Stimulated activated CD8-positive, alpha-beta memory T cell treated with anti-CD3 and anti-CD28 coated beads, Interleukin-2, amount 100 ng/mL, for 1 hour (primary cell): ENCODE measurements at places on chromosomes 6 and 20.

DNA sequence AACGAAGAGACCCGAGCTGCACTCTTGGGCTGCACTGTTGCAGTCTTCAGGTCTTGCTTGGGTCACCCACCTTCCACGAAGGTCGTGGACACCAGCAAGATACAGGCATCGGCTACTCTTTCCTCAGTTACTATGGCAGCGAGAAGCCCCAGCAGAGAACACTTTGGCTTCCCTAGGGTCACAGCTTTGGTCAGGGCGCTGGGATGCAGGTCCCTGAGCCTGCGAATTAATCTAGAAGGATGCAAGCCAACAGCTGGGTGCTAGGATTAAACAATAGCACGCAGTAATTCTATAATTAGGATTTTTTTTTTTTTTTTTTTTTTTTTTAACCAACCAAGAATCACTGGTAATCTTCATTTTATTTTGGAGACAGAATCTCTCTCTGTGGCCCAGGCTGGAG, 2.1 kb downstream of the KHDC3L start:
- no peak for DNase-seq

- no peak for DNase-seq
Observed at GRCh38 chr20:42155586-42155985, 537.4 kb upstream of the CHD6 start.

GRCh38 chr20:5710551-5710950, 39.6 kb upstream of the SHLD1 start:
- DNase-seq, result no peak

- DNase-seq, result no peak
Observed at GRCh38 chr20:37075932-37076685, 19.7 kb downstream of the RBL1 start.

GRCh38 chr20:62568045-62568389, 74.3 kb upstream of the SLCO4A1 start:
- no peak for DNase-seq

DNA sequence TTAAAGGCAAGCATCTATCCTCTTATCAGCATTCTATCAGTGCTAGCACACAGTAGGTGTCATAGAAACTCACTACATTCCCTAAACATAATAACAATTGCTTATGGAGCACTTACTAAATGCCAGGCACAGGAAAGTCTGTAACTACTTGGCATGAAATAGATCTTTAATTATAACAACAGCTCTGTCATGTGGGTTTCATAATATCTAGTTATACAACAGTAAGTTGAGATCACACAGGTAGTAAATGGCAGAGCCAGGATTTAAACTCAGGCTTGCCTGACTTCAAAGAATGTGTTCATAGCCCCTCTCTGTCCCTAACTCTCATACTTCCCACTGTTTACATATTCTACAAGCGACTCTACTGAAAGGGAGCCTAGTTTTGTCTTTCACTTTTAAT, 66.0 kb upstream of the ENPP5 start:
- no peak for DNase-seq

GRCh38 chr6:43828711-43829110, 58.7 kb downstream of the VEGFA start:
- no peak for DNase-seq

GRCh38 chr20:54020348-54020747, 50.0 kb downstream of the BCAS1 start:
- DNase-seq, result no peak

GRCh38 chr6:16412982-16413381, 174.6 kb downstream of the GMPR start:
- DNase-seq, result no peak

GRCh38 chr6:10413262-10413849, 1.5 kb downstream of the TFAP2A start:
- no peak for DNase-seq

GRCh38 chr6:158174024-158174423, 5.9 kb downstream of the GTF2H5 start:
- DNase-seq, result no peak

DNA sequence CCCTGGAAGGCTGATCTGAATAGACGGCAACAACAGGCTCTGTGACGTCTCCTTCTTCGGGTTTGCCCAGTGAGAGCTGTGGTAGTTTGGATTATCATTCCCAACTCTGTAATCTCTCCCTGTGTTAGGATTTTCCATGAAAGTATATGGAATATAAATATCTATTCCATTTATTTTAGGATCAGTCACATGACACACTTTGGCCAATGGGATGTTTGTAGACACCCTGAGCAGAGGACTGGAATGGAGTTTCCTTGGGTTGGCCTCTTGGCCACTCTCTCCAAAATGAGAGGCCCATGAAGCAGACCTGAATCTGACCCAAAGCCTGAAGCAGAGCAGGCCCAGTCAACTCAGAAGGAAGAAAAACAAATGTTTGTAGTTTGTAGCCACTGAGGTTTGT, 37.2 kb upstream of the UBR2 start:
- no peak for DNase-seq

DNA sequence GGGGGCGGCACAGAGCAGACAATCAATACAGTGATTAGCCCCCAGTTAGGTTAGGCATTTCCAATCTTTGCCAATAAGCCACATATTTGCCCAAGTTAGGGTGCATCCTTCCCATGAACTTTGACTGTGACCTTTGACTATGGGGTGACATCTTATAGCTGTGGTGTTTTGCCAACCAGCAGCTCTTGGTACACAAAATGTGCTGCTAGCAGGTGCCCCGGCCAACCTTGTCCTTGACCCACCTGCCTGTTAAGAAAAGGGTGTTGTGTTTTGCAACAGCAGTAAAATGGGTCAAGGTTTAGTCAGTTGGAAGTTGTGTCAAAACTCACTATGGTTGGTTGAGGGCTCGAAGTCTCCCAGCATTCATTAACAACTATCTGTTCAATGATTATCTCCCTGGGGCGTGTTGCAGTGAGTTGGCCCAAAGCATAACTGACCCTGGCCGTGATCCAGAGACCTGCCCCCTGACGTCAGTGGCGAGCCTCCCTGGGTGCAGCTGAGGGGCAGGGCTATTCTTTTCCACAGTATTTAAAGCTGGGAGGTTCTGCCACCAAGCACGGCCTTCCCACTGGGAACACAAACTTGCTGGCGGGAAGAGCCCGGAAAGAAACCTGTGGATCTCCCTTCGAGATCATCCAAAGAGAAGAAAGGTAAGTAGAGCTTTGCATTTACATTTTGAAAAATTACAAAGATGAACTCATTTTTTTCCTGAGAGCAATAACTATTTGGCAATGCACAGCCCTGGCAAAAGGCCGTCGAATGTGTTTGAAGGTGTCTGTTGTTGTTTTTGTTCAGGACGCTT, at the start of gene PCK1:
TSS of gene PCK1 (plus strand) at position 557 of the 802 bp plus-strand sequence. CDS start 302 bp downstream, outside the sequence.
- no peak for DNase-seq

DNA sequence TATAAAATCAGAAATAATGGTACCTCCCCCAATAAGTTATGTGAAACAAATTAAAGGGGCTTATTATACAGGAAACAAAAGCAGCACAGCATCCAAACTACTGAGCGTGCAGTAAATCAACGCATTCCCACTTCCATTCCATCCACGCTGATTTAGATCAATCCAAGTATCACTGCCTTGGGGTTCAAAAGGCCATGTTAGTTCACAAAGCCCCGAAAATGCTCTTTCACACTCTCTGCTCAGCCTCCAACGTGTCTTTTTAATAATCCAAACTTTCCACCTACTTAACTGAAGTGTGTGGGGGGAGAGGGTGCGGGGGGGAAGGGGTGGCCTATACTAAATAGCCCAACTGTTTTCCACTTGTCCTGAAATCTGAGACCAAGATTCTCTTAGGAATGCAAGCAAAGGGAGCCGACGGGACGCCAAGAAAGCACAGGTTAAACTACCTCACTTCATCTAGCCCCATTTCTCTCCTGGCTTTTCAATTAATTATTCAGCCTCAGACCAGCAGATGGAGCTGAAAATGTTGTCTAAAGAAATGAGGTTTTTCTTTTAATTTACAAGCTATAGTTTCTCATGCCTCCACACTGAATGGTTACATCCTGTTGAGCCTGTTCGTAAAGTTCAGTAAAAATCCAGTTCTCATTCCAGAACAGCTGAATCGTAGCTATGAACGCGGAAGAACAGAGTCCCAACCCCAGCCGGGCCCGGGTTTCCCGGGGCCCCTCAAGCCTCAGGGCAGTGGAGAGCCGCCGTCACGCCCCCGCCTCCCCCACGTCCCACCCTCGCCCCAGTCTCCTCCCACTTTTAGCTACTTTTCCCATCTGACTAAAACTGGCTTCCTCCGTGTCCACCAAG, 1.0 kb upstream of the NXT1 start:
- DNase-seq, result peak; percentile 62

- no peak for DNase-seq
Observed at GRCh38 chr20:7850775-7851490, 89.3 kb downstream of the HAO1 start.

GRCh38 chr20:347317-347639, 367 bp downstream of the NRSN2 start:
- DNase-seq, result no peak

GRCh38 chr6:90668141-90668540, 81.3 kb upstream of the MAP3K7 start:
- DNase-seq, result no peak

DNA sequence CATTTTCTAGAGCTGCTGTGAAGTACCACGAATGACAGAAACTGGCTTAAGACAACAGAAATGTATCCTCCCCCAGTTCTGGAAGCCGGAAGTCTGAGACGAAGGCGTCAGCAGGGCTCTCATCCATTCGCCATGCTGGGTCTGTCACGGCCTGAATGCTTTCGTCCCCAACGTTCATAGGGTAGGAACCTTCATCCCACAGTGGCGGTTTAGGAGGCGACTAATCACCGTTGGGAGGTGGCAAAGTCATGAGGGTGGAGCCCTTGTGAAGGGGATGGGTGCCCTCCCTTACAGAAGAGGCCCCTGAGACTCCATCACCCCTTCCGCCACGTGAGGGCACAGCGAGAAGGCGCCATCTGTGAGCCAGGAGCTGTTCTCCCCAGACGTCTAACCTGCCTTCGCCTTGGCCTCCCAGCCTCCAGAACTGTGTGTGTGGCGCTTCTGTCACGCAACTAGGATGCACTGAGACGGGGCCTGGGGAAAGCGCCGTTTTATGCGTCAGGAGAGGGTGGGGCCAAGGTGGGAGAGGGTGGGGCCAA, 250.3 kb downstream of the TTLL2 start:
- no peak for DNase-seq

GRCh38 chr6:8087870-8088754, 14.2 kb downstream of the EEF1E1 start:
- no peak for DNase-seq

DNA sequence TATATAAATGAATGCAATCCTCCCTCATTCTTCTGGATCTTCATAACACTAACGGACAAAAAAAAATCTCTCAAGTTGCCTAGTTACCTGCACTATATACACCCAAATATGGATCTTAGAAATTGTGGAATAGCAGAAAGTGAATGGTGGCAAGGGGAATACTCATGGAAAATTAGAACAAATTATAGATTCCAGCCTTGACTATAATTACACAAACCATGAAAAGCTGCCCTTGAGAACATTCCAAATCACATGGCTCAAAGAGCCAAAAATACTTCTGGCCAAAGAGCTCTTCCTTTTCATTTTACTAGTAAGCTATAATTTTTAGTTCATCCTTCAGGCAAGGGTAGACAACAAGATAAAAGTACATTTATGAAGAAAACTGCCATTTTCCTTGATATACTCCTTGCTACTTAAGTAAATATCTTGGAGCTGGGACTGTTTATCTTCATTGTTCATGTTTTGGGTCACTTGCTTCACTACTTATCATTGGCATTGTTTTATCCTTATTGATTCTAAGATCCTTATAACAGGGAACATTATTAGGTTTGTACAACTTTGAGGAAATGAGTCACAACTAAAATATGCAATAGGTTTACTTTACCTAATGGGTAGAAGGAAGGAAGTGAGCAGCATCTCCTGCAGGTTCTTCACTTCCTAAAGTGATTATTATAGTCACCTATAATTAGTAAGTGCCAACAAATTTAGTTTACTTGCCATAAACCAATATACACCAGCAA, 6.4 kb upstream of the MTRES1 start:
- DNase-seq, result no peak

GRCh38 chr20:10510216-10510615, 75.1 kb downstream of the SLX4IP start:
- DNase-seq, result no peak

GRCh38 chr20:60202046-60202445, 243.8 kb downstream of the CDH26 start:
- no peak for DNase-seq

DNA sequence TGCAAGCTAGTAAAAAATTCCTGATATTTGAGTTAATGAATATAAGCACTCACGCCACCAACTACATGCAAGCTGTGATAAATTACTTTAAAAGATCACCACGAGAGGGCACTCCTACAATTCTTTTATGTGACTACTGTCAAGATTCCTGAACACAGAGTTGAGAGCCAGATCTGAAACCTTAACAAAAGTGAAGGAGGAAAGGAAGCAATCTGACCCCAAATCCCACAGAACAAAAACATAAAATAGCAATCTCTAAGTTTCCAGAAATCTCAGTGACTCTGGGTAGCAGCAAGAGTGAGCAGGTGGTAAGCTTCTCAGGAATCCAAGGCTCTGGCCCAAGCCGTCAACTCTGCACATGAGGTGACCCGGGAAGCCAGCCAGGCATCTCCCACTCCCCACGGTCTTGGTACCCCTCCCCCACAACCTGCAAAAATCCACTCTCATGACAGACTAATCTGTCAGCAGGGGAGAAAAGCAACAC, 55.1 kb downstream of the STAU1 start:
- no peak for DNase-seq

GRCh38 chr20:3749689-3750531, 17.4 kb downstream of the HSPA12B start:
- no peak for DNase-seq

DNA sequence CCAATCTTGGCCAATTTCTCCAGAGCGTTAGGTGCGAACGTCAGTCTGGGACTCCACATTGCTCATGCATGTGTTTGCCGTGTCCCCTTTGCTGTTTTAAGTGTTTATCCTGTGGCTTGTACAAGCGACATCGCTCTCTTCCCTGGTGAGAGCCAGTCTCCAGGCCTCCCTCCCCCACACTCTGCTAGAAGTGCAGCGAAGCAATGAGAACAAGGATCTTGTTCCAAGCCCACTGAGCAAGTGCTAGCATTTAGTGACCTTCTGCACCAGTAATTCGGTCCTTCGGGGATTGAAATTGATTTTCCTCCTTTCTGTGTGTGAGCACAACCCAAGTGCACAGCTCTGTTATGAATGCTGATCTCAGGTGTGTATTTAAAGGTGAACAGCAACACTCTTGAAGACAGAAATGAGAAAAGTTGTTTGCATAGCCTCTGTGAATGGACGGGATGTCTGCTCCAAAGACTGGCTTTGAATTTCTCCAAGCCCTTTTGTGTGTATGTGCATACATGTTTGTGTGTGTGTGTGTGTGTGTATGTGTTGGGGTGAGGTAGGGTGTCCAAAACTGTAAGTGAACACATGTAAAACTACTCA, 29.0 kb downstream of the CD83 start:
- DNase-seq, result no peak

- DNase-seq, result no peak
Observed at GRCh38 chr6:147173140-147173539, 31.1 kb upstream of the STXBP5 start.

DNA sequence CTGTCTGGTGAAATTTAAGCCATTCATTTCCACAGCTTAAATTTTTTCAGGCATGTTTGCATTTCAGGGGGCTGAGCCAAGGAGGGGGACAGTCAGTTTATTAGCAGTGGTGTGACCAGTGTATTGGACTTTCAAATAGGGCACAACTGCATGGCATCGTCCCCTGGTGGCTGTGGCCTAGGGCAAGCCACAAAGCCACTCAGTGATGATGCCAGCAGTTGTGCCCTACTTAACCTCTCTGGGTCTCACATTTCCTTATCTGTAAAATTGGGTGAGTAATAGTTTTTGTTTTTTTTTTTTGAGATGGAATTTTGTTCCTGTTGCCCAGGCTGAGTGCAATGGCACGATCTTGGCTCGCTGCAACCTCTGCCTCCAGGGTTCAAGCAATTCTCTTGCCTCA, 48.0 kb downstream of the CDC5L start:
- no peak for DNase-seq
